ENCODE measurements at places on chromosomes 13 and 19.

GRCh38 chr19:18439025-18439909 lies 1.3 kb upstream of the ISYNA1 start:
- DNase-seq = no peak

- no peak for DNase-seq
Measured at GRCh38 chr19:57421037-57421436, 10.1 kb downstream of the ZNF17 start.

- DNase-seq = no peak
Measured at GRCh38 chr19:4018140-4018613, 10.6 kb downstream of the PIAS4 start.

GRCh38 chr19:45322311-45322710 lies 364 bp downstream of the CKM start:
- no peak for DNase-seq

DNA sequence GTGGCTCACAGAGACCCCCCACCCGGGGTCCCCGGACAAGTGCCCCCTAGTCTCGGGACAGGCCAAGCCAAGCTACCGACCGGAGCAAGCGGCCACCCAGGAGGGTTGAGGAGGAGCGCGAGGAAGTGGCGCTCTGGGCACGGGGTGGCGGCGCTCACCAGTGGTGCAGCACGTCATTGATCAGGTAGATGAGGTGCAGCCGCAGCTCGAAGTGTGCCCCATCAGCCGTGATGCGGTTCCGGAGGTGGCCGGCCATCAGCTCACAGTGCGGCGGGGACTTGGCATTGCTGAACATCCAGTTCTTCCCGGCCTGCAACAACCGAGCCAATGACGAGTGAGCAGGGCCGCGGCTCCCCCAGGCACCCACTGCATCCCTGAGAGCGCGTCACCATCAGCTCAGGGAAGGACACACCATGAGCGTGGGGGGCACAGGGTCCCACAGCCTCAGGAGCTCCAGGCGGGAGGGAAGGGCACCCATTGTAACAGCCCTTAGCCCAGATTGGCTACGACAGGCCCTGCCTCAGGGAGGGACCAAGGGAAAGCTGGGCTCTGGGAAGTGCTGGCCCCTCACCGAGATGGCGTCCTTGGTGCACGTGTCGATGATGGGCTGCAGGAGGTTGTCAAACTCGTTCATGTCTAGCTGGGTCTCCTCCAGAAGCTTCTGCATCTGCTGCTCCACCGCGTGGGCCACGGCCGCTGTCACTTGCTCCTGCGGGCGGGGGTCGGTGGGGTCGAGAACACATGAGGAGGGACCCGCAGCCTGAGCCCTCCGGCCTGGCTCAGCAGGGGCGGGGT lies 9.6 kb downstream of the CHERP start:
- DNase-seq = no peak

DNA sequence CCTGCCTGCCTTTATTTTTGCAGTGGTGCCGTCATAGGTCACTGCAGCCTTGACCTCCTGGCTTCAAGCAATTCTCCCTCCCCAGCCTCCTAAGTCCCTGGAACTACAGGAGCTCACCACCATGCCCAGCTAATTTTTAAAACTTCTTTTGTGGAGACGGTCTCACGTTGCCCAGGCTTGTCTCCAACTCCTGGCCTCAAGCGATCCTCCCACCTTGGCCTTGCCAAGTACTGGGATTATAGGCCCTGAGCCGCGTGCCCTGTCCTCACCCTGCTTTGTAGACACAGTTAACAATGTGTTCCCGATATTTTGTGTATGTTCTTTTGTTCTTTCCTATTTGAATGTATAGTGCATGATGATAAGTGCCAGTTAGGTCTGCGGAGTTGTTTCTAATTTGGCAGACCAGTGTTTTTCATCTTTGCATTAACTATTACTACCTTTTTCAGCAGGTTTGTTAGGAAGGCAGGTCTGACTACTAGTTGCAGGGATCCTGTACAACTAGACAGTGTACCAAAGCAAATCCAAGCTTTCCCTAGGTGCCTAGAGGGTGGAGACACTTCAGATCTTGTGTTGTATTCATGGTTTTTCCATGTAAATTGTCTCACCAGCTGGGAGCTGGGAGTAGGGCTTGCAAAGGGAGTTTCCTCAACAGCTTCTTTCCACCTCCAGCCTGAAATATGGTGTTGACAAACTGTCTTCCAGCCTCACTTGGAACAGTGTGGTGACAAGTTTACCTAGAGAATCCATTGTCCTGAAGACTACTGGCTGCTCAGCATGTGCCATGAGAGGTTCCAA lies 9.5 kb upstream of the WTIP start:
- DNase-seq = no peak

DNA sequence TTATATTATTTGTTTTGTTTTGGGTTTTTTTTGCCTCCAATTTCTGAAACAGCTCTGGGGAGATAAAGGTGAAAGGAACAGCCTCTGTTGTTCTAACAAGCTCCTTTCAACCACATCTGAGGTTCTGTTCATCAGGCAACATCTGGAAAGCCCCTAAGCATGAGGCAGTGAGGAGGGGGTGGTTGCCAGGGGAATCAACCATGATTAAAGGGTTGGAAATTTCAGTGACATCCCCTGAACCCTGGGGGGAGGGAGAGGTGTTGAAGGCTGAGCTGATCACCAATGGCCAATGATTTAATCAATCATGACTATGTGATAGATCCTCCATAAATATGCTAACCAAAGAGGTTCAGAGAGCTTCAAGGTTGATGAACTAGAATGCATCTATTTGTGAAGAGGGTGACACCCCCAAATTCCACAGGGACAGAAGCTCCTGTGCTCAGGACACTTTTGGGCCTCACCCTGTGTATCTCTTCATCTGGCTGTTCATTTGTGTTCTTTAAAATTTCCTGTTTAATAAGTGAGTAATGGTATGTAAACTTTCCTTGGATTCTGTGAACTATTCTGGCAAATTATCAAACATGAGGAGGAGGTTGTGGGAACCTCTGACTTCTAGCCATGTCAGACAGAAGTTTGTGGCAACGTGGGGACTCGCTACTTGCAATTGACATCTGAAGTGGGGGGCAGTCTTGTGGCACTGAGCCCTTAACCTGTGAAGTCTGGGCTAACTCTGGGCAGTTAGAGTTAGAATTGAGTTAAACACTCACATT lies 221.3 kb downstream of the NHLRC3 start:
- no peak for DNase-seq

GRCh38 chr19:38932425-38933179 lies 1.9 kb downstream of the MRPS12 start:
- DNase-seq = peak; percentile 31

- DNase-seq = no peak
Measured at GRCh38 chr13:93690139-93690538, 463.5 kb downstream of the GPC6 start.

GRCh38 chr19:33508431-33508830 lies 13.2 kb downstream of the PEPD start:
- DNase-seq = no peak

- DNase-seq = no peak
Measured at GRCh38 chr13:46643165-46643777, 90.3 kb downstream of the LRCH1 start.

Measured in stimulated activated CD4-positive, alpha-beta T cell treated with anti-CD3 and anti-CD28 coated beads, Interleukin-15, amount 100 ng/mL, for 48 hours (primary cell).